Right ventricle myocardium superior (tissue), 1 donor: ENCODE measurements at places on chromosomes 7 and 10.

- no peak for DNase-seq
Measured at GRCh38 chr7:94580601-94581000, 71.0 kb downstream of the CASD1 start.

DNA sequence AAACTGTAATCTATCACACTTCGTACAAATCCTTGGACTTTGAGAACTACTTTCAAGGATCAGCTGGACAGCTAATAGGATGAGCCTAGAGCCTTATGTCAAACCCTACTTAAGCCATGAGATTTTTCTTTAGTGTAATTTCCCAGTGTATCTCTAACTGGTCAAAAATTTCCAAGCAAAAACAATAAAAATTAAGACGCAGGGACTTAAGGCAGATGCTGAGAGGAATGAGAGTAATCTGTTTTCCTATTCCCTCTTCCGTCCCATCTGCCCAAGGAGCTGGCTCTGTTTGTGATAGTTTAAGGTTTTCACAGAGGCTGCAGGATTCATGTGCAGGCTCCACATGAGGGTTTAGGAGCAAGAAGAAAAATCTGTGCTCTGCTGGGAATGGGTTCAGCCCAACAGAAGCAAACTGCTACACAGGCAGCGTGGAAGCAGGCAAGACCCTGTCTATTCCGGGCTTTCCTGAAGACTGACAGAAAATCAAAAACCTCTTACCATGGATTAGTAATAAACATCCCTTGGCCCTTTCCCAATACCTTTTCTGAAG, 62.2 kb downstream of the ARMH3 start:
- DNase-seq: no peak

- DNase-seq: no peak
Measured at GRCh38 chr10:3077509-3077908, 10.2 kb downstream of the PFKP start.

GRCh38 chr7:101138213-101138870, 11.4 kb downstream of the SERPINE1 start:
- peak; percentile 73 for DNase-seq

DNA sequence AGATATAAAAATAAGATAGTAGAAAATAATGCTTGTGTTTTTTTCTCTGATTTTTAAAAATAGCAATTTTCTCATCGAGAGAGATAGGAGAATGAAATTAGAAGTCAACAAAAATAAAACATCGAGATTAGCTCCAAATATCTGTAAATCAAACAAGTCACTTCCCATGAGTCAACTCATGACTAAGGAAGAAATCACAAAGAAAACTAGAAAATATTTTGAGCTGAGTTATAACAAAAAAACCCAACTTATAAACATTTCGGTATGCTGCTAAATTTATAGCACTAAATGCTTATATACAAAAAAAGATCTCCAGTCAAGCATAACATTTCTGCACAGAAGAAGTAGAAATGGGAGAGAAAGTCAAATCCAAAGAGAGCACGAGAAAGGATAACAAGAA, 140.1 kb downstream of the ITGA8 start:
- DNase-seq: no peak
